ENCODE measurements at places on chromosomes 12 and 14.

DNA sequence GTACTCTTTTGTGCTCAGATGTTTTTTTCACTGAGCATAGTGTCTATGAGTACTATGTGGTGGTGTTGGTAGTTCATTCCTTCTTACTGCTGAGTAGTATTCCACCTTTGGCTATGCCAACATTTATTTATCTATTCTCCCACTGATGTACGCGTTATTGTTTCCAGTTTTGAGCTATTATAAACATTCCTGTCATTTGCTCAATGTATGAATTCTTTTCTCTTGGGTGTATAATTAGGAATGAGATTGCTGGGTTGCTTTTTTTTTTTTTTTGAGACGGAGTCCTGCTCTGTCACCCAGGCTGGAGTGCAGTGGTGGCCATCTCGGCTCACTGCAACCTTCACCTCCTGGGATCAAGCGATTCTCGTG lies 37.5 kb upstream of the SLC2A3 start:
- DNase-seq = no peak

DNA sequence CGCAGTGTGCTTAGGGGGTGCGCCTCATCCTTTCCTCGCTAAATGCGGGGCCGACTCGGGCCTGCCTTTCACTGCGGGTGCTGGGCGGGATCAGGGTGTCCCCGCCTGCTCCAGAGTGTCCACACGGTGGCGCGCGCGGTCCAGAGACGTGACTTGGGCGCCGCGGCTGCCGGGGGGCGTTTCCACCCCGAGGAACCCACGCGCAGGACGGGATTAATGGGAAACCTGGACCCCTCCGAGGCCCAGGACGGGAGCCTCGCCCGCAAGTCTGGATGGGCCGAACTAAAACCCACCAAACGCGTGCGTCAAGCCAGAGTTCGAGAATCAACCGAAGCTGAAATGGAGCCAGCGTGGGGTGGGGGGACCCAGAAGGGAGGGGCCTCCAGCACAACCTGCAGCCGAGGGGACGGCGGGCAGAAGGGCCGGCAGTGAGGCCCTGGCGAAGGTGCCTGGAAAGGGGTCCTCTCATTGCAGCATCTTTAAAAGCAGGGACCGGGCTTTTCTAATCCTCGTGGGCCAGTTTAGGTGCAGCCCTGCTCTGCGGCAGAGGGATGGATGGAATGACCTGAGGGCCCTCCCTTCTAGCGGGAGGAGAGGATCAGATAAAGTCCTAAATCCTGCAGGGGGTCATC lies 93.3 kb downstream of the NINJ2 start:
- DNase-seq = peak; percentile 79

DNA sequence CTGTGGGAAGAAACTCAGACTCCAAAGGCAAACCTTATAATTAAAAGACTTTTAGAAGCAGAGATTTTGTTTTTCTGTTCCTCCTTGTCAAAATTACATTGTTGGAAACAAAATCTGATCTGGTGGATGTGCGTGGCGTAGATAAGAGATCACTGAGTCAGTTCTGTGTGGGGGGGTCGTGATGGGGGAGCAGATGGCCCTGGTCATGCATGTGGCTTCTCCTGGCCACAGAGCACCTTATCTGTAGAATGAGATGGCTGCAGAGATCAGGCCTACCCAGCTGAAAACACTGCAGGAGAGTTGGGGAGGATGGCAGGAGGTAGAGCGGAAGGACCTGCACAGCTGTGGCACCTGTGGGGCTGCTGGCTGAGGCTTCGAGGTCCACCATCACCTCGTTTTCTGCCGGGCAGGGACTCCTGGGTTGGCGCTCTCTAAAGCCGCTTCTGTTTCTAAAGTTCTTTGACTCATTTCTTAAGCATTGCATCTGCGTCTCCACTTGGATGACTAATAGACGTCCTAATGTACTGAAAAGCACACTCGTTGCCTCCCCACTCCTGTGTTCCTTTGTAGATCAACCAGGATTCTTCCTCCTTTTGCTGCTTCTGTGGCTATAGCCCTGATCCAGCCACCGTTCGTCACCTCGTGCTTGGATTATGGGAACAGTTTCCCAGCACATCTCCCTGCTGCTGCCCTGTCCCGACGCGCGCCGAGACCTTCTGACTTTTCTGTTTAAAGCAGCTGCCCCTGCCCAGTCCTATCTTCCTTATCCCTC lies 93.4 kb downstream of the TSPAN9 start:
- no peak for DNase-seq

- DNase-seq = no peak
Observed at GRCh38 chr12:25615119-25615518, 62.0 kb upstream of the LMNTD1 start.

DNA sequence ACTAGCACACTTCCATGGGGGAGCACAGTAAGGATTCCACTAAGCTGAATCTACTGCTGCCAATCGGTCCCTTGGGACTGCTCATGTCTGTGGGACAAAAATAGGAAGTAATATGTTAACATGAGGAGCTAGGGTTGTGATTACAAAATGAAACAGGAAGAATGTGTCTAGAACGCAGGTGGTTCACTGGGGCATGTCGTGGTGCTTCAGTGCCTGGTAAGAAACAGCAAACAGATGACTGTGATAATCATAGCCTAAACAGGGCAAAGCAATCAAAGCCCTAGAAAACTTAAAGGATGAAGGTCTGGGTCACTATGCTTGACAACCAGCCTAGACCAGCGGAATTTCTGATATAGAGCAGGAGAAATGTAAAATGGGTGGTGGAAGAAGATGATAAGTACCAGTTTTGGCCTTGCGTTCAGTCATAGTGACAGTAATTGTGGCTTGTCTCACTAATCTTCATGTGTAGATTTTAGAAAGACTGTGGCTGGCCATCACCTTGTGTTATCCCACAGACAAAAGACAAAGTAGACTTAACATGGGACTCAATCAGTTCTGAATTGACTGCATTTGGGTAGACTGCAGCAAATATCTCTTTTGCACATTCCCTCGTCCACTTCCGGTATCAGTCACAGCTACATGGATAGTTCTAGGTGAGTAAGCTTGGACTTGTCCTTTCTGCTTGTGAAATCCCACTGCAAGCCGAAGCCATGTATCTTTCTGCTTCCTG lies 51.4 kb downstream of the WASHC3 start:
- DNase-seq = no peak

DNA sequence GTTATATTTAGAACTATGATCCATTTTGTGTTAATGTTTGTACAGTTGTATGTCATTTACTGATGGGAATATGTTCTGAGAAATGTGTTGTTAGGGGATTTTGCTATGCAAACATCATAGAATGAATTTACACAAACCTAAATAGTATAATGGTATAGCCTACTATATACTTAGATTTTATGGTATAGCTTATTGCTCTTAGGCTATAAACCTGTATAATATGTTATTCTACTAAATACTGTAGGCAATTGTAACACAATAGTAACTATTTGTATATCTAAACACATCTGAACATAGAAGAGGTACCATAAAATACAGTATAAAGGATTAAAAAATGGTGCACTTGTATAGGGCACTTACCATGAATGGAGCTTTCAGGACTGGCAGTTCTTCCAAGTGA lies 105.4 kb upstream of the GRIN2B start:
- no peak for DNase-seq

DNA sequence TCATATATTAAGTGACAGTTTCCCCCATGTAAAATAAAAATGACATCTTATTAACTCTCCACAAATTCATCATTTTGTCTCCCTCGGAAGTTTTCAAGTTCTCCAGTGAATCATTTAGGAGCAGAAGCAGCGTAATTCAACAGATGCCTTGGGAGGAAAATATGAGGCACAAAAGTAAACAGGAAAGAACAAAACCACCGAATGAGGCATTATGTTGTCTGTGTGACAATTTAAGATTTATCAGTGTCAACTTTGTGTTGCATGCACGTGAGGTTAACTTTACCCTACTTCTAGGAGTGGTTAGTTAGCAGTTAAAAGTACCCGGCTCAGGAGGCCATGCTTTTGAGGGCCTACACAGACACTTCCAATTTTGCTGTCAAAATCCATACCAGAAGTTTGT lies 258.6 kb downstream of the IPO8 start:
- DNase-seq = no peak

- DNase-seq = no peak
Observed at GRCh38 chr14:98510392-98510791, 761.6 kb downstream of the BCL11B start.

DNA sequence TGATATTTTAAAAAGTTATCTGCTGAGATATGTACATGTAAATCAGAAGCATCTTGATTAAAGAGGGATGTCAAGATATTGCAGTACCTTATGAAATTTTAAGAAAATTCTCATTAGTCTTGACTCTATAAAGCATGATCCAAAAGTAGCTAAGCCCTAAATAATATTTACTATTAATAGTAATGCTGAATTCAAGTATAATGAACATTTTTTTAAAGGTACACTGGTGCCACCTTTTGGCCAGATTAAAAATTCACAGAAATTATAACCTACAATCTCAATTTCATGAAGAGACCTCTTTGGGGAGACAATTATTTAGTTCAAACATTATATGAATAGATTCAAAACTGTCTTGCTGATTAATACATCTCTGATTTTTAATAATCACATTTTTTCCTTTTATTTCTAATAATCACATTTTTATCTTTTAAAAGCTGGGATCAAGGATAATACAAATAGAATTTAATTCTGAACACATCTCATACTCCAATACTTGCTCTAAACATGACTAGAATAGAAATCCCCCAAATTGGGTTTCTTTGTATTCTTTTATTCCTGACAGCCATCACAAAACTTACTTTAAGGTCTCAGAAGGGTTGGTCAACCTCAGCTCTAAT lies 13.4 kb downstream of the AKAP5 start:
- DNase-seq = peak; percentile 63
